NT2/D1 (cell line): ENCODE measurements at places on chromosomes 1 and 21.

GRCh38 chr1:3675436-3675835 lies 23.1 kb downstream of the TP73 start:
- DNase-seq, result no peak

- no peak for DNase-seq
These were observed 102.7 kb downstream of the PTPRU start for GRCh38 chr1:29338908-29339575.

DNA sequence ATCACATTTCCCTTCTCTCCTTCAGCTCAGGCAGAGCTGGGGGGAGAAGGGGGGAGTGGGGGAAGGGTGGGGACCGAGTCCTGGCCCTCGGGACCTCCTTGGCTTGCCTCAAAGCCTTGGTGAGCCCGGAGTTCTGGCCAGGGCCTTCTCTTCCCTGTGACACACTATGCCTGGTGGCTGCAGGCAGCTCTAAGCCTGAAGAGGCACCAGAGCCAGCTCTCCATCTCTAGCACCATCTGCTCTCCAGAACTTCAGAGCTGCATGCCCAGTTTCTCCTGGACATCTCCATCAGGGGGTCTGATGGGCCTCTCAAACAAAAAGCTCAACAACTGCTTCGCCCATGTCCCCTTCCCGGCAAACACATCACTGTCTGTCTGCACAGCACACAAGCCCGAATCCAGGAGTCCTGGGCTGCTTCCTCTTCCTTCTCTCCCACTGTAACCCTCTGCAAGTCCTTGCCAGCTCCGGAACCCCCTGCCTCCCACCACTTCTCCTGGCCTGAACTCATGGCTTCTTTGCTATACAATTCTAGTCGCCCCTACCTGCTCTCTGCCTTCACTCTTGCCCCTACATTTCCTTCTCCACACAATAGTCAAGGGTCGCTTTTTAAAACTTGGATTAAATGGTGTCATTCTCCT lies 26.5 kb downstream of the KIAA1614 start:
- no peak for DNase-seq

- DNase-seq, result no peak
These were observed 40.5 kb downstream of the ASH1L start for GRCh38 chr1:155522069-155522468.

GRCh38 chr21:31158789-31159581 lies 120.7 kb upstream of the KRTAP19-8 start:
- peak; percentile 79 for DNase-seq

GRCh38 chr1:92858564-92859399 lies 26.9 kb downstream of the RPL5 start:
- peak; percentile 52 for DNase-seq

- no peak for DNase-seq
These were observed 37.6 kb downstream of the PIK3CD start for GRCh38 chr1:9689011-9689706.

DNA sequence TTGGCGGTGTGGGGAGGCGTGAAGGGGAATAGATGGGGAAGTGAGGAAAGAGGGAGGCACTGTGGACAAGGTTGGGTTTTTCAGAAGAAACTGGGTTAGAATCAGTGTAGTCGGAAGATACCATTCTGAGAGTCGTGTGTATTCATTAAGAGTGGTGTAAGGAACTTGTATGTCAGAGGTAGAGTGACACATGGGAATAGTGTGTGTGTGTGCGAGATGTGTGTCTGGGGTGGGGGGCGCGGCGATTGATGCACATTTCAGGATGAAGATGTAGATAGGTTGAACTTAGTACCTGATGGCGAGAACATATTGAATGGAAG lies 878 bp downstream of the SMG7 start:
- no peak for DNase-seq

GRCh38 chr1:28244549-28245251 lies 8.8 kb downstream of the ATP5IF1 start:
- no peak for DNase-seq

DNA sequence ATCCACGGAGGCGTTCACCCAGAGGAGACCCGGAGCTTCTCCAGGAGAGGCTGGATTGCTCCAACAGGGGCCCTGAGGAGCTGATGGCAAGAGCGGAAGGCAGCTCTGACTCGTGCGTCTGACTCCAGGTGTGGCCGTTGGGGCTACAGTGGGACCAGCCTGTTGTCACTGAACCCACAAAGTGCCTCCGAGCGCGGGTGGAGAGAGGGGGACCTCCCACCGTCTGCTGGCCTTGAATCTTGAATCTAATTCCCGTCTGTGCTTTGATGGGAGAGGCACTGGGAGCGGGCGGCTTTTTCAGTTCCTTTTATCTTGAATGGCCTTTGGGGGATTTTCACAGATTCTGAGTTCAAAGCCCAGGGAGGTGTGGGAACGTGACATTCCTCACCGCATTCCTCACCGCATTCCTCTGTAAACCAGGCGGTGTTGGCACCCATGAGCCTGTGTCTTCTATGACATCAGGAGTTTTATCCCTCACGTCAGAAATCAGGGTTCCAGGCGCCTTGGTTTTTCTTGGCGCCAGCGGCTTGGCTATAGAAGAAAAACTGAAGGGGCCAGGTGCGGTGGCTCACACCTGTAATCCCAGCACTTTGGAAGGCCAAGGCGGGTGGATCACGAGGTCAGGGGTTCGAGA lies 39.2 kb upstream of the COL18A1 start:
- DNase-seq, result peak; percentile 87

- DNase-seq, result no peak
These were observed 195.6 kb upstream of the CAMK1G start for GRCh38 chr1:209387969-209388329.

GRCh38 chr1:215529111-215529510 lies 38.0 kb upstream of the KCTD3 start:
- no peak for DNase-seq

- no peak for DNase-seq
These were observed 172.7 kb downstream of the BRINP2 start for GRCh38 chr1:177343445-177343844.

DNA sequence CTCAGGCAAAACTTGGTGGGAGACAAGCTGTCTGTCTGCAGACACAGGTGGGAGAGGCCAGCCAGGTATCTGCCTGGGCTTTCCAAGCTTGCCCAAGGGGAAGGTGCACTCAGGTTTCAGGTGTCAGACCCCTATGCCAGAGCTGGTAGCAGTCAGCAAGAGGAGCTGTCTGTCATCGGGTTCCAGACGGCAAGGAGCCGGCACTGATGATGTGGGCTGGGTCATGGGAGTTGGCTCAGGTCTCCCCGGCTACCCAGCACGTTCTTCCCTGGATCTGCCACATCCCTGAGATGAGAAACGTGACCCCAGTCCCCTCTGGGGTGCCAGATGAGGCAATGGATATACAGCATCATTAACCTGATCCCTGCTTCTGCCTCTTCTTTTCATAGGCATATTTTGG lies 23.0 kb downstream of the TMCC2 start:
- no peak for DNase-seq

GRCh38 chr1:180221462-180221861 lies 8.6 kb upstream of the LHX4 start:
- DNase-seq, result no peak

GRCh38 chr21:40706806-40707655 lies 139.9 kb downstream of the DSCAM start:
- no peak for DNase-seq
